ENCODE measurements at places on chromosomes 16 and 17.

DNA sequence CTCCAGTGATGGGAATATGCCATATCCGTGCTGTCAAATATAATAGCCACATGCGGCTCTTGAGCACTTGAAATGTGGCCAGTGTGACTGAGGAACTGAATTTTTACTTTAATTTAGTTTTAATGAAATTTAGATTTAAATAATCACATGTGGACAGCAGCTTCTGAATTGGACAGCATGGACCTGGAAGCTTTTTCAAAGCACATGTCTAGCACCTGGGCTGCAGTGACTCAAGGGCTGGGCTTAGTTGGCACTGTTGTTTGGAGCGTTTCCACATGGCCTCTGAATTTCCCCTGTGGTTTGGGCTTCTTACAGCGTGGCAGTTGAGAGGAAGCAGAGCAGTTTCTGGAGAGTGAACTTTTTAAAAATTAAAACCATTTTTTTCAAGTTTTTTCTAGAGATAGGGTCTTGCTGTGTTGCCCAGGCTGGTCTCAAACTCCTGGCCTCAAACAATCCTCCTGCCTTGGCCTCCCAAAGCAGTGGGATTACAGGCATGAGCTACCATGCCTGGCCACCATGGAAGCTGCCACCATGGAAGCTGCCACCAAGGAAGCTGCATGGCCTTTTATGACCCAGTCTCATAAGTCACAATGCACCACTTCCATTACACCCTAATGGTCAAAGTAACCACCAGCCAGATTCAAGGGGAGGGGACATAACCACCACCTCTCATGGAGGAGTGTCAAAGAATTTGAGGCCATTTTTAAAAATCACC, 6.7 kb upstream of the TOB1 start:
- no peak for DNase-seq

- no peak for DNase-seq
Observed at GRCh38 chr16:84284154-84284722, 10.4 kb upstream of the WFDC1 start.

GRCh38 chr17:56653877-56654276, 60.4 kb downstream of the NOG start:
- no peak for DNase-seq

- DNase-seq: peak; percentile 47
Observed at GRCh38 chr17:43389046-43389947, 9.5 kb upstream of the ARL4D start.

DNA sequence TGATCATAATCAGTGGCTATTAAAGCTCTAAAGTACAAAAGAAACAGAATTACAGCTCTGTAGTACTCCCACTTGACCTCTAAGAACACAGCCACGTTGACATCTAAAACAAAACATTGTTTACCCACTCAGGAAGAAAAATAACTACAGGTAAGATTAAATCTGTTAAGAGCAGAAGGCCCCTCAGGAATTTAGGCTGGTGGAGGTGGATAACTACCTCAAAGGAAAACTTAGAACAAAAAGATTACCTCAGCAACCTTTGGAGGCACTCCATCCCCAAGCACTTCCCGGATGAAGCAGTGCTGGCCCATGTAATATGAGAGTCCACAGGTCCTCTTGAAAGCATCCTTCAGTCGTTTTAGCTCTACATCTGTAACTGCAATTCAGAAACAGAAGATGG, 46.7 kb downstream of the USP32 start:
- DNase-seq: no peak

DNA sequence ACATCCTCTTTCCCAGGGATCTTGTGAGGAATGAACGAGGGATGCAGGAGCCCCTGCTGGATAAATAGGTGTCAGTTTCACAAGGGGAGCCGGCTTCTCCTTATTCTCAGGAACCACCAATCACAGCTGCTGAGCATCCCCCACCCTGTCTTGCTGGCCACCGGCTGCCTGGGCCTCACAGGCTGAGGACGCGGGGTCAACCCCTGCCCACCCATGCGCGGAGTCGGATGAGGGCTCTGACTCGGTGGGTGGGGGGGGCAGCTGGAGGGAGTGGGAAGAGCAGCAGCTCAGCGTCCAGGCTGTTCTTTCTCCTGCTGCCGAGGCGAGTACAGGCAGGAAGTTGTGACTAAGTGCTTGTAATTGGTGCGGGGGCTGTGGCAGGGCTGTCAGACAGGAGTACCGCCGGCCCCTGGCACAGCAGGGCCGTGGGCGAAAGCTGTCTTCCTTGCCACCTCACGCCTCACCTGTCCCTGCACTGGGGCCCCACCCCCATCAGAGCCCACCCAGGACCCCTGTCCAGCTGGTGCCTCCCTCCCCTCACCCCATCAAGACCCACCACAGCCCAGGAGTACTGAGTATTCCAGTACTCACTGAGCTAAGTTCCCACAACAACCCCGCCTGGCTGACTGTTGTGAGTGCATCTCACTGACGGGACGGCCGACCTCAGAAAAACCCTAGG, 11.0 kb upstream of the DPEP1 start:
- DNase-seq: peak; percentile 27
